ENCODE measurements at places on chromosomes 5 and 9.

GRCh38 chr5:133778636-133779035 is 166.3 kb upstream of the FSTL4 start:
- DNase-seq, result no peak

- DNase-seq, result peak; percentile 26
Observed at GRCh38 chr9:109289186-109289585, 31.7 kb downstream of the EPB41L4B start.

GRCh38 chr5:78747055-78747454 is 98.5 kb upstream of the LHFPL2 start:
- DNase-seq, result no peak

- no peak for DNase-seq
Observed at GRCh38 chr9:113375057-113376023, 1.4 kb downstream of the HDHD3 start.

GRCh38 chr9:32839013-32839885 is 55.9 kb downstream of the TMEM215 start:
- DNase-seq, result no peak

Measured in prostate gland (tissue), 2 donors.